Fibroblast of skin of abdomen (primary cell): ENCODE measurements at places on chromosomes 5 and 9.

DNA sequence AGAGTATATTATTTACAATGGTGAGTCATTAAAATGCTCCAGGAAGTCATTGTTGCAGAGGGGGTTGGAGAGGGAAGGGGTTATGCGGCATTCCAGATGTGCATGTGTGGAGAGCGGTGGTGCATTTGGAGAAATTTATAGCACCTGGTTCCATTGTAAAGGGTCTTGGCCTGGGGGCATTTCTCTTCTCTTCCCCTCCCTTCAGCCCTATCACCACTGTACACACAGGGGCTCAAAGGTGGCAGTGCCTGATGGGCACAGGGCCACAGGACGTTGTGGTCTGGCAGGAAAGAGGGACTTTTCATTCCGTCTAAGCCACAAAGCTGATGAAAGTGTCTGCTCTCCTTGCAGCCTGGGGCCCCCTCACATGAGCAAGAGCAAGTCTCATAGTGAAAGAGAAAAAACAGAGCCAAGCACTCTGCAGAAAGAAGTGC is 442.4 kb upstream of the ZNF462 start:
- DNase-seq: peak; percentile 96

- no peak for DNase-seq
Observed at GRCh38 chr5:88736494-88736893, 146.5 kb downstream of the MEF2C start.

DNA sequence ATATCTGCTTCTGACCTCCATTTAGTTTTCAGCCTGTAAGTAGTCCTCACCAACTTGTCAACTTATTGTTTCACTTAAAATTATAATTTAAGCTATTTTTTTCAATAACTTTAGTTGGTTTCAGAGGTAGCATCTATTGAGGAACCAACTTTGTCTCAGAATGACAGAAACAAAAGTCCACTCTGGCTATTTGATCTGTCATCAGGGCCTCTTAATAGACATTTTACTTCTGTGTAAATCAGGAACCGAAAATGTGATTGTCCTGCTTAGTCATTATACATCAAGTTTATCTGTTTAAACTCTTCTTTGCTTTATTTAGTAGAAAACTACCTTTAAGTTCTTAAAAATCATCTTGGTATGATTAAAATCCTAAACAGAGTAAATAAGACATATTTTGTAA is 820.8 kb upstream of the EDIL3 start:
- DNase-seq: no peak

DNA sequence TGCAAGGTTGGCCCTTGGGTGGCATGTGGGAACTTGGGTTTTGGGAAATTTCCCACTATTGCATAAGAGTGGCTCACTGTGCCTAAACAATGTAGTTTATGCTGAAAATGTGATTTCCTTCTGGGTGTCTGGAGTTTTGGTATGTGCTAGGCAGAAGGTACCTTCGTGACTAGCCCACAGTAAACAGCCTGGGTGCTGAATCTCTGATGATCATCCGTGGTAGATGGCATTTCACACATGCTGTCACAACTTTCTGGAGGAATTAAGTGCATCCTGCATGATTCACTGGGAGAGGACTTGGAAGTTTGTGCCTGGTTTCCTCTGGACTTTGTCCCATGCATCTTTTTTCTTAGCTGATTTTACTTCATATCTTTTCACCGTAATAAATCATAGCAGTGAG is 64.5 kb downstream of the LNPEP start:
- DNase-seq: no peak

DNA sequence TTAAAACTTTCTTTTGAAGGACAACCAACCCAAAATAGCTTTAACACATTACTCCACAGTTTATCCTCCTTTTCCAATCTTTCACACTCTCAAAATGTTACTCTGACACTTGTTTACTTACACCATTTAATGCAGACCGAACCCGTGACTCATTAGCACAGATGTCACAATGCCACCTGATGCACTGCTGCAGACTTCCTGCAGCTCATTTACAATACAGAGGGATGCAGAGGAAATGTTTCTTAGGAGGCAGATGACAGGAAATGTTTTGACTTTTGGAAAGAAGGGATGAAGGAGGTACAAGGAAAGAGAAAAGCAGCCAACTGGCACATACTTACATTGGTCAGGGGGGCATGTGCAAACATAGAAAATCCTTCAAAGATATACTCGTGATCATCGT is 39.0 kb downstream of the DROSHA start:
- no peak for DNase-seq

DNA sequence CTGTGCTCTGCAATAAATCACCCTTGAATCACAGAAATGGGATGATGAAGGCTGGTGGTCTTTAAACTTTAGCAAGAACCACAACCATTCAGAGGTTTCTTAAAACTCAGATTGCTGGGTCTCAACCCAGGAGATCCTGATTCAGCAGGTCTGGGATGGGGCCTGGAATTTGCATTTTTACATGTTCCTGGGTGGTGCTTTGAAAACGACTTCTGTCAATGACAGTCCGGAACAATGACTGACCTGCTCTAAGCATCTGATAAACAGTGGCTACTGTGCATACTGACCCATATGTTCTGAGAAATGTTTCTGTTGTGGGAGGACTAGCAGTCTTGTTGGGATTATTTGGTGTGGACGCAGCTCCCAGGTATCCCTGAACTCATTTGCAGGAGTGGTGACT is 92.7 kb downstream of the GADD45G start:
- DNase-seq: no peak

- peak; percentile 57 for DNase-seq
Observed at GRCh38 chr5:53877243-53877642, 316.8 kb downstream of the NDUFS4 start.

- no peak for DNase-seq
Observed at GRCh38 chr5:160272264-160272663, 40.1 kb downstream of the CCNJL start.

- no peak for DNase-seq
Observed at GRCh38 chr5:136600306-136600705, 235.0 kb upstream of the TRPC7 start.
